ENCODE measurements at places on chromosomes 16 and 17.

DNA sequence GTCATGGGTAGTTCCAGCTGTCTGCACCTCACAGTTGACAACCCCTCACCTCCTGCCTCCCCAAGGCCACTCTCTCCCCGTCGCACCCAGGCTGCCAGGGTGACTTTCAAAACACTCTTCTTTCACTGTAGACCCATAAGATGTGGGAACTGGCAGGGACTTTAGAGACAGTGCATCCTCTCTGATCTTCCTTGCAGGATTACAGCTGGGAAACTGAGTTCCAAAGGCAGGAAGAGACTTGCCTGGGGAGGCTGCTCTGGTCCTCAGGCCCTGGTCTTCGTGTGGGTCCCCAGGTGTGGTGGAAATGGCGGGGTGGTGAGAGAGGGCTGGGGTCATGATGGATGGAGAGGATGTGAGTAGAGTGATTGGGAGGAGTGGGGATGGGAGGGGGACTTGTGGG is 21.9 kb upstream of the NKD1 start:
- no peak for DNase-seq

GRCh38 chr16:66462912-66463311 is 35.8 kb downstream of the BEAN1 start:
- no peak for DNase-seq

DNA sequence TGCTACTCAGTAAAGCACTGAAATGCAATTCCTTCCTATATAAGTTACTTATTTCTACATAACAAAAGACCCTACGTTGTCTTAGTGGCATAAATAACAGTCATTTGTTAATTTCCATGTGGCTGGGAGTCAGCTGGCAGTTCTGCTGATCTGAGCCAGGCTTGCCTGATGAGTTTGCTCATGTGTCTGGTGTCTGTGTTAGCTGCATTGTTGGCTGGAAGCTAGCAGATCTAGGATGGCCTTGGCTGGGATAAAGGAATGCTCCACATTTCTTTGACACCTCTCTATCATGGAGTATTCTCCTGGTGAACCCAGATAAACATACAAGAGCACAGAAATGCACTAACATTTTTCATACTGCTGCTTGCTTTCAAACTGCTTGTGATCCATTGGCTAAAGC is 264.4 kb upstream of the MON1B start:
- DNase-seq = no peak

- DNase-seq = no peak
These were observed 12.6 kb upstream of the TBX2 start for GRCh38 chr17:61387011-61387410.

- no peak for DNase-seq
These were observed 39.1 kb downstream of the PRMT7 start for GRCh38 chr16:68349838-68350410.

- DNase-seq = no peak
These were observed 2290.1 kb downstream of the TP53TG3F start for GRCh38 chr16:35749253-35750141.
